ENCODE measurements at places on chromosomes 11 and 22.

GRCh38 chr11:3971756-3972404, 116.4 kb downstream of the STIM1 start:
- DNase-seq = no peak

DNA sequence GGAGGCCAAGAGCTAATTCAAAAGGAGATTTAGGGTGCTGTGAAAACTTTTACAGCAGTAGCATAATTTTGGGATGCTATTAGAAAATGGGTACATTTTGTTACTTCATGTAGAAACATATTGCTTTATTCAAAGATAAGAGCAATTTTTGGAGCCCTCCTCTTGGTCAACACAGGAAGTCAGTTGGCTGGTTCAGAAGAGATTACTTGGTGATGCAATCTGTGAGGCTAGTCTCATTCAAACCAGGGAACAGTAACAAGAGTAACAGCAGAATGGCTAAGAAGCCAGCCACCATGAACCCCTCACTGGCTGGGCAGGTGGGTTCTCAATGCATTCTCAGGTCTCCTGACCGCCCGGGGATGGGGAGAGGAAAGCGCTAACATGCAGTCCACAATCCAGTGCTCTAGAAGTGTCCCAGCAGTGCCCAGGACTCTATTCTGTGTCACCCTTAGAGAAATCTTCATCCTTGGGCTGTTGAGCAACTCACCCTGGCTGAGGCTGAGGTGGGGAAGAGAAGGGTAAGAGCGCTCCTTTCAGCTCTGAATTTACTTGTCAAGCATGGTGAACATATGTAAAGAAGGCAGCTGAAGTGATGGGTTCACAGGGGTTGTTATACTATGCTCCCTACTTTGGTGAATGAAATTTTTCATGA, 262.2 kb upstream of the UBASH3B start:
- no peak for DNase-seq

DNA sequence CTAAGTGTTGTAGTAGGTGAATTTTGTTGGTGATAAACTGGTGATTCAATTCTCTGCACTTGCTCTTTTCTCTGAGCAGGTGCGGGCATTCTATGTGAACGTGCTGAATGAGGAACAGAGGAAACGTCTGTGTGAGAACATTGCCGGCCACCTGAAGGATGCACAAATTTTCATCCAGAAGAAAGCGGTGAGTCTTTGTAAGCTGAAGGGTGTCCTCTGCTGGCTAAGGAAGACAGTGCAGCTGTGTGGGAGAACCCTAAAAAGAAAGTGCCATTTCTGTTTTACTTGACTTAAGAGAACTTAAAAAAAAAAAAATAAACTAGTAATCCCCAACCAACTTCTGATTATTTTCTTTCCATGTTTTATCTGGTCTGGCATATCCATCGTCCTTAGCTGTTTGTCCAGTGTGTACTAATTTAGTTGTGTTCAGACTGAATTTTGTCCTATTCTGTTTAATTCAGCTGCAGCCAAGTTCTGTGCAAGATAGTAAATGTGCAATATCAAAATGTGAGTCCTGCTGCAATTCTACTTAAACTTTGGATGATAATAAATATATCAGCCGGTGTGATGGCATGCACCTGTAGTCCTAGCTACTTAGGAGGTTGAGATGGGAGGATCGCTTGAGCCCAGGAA, 29.6 kb downstream of the CAT start:
- DNase-seq = no peak

GRCh38 chr22:37015587-37015878, 3.7 kb downstream of the TST start:
- DNase-seq = no peak

- DNase-seq = no peak
These were observed 203.5 kb upstream of the E2F8 start for GRCh38 chr11:19444231-19444630.

DNA sequence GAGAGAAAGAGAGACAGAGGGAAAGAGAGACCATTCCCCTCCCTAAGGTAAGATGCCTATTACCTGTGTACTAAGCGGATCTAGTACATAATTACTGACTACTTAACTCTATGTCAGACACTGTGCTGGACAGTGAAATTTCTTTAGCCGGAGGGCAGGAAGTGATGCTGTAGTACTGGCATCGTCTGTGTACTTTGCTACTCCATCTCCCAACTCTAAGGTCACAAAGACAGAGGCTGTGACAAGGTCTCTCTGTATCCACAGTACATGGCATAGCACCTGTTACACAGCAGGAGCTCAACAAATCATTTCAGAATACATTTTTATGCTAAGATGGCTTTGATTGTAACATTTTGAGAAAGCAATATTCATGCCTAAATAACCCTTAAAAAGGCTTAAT, 9.0 kb downstream of the BLID start:
- no peak for DNase-seq
